Suprapubic skin (tissue), 4 donors: ENCODE measurements at places on chromosomes 5 and 9.
A peak's percentile ranks its signal among the peaks of the same experiment; 100 is the strongest.

DNA sequence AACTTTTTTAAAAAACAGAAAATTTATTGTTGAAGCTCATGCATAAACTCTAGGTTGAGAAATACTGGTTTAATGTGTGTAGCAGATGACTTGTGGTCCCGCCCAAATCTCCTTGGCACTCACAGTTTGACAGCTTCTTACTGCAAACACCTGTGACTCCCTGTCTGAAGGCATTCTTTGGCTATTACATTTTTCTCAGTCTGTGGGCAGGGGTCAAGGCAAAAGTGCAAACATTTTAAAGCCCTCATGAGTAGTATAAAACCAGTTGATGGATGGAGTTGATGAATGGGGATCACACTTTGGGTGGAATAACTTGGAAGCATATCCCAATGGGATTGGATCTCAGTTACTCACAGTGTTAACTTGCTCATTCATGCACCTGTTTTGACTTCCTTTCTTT is 1007.0 kb upstream of the NUDT12 start:
- no peak for DNase-seq

GRCh38 chr9:1580215-1580614 is 434.9 kb upstream of the SMARCA2 start:
- no peak for DNase-seq

GRCh38 chr5:146606893-146607292 is 90.9 kb upstream of the GPR151 start:
- DNase-seq: no peak

DNA sequence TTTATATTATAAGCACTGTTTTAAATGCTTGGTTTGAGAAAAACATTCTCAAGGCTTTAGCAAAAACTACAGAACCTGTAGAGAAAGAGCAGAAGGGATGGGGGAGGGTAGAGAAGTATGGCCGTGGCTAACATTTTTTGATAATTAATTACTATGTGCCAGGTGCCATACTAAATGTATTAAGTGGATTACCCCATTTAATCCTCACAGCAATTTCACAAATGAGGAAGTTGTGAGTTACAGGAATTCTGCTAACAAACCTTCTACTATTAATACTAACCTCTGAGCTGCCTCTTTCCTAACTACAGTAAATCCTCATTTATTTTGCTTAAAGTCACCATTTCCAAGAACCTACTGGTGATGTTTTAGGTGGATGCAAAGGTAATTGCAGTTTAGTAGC is 157.9 kb downstream of the RNF180 start:
- no peak for DNase-seq

- no peak for DNase-seq
Measured at GRCh38 chr5:42600441-42600840, 156.2 kb upstream of the CCDC152 start.

- DNase-seq: no peak
Measured at GRCh38 chr5:97937846-97938245, 754.8 kb upstream of the RIOK2 start.

GRCh38 chr5:150485693-150486401 is 22.1 kb upstream of the NDST1 start:
- DNase-seq: peak; percentile 89
